ENCODE measurements at places on chromosomes 12 and 14.

GRCh38 chr12:39621670-39622069 lies 2.1 kb upstream of the ABCD2 start:
- DNase-seq: no peak

GRCh38 chr14:31561155-31561846 lies at the start of gene NUBPL:
NUBPL (plus strand) TSS chr14:31561404; CDS start chr14:31561440, 36 bp downstream.
- peak; percentile 95 for DNase-seq

GRCh38 chr12:107600581-107601144 lies 84.9 kb upstream of the PWP1 start:
- DNase-seq: no peak

DNA sequence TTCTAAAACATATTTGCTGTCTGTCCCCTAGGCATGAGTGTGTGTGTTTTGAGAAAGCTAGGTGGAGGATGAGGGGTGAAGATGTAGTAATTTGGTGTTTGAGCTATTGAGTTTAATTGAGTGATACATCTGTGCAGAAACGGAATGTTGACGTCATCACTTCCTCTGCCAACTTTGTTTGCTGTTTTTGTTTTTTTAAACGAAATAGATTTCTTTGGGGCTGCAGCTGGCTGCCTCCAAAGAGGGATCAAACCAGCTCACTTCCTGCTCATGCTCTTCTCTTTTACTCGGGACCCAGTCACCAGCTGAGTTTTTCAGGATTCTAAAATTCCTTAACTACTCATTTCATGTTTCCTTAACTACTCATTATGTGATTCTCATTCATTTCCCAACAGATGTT lies 19.5 kb upstream of the CRACR2A start:
- DNase-seq: no peak

- DNase-seq: no peak
Measured at GRCh38 chr12:49556391-49557186, 11.4 kb downstream of the MCRS1 start.

DNA sequence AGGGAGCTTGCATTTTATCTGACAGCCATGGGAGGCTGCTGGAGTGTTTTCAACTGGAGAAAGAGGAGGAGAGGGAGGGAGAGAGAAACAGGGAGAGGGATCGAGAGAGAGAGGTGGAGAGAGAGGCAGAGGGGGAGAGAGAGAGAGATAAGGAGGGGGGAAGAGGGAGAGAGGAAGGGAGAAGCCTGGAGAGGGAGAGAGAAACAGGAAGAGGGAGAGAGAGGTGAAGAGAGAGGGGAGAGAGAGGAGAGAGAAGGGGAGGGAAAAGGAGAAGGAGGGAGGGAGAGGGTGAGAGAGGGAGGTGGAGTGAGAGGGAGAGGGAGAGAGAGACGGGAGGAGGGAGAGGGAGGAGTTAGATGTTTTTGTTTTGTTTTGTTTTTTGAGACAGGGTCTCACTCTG lies 45.6 kb downstream of the DNAH10 start:
- DNase-seq: no peak

- DNase-seq: no peak
Measured at GRCh38 chr14:64423987-64424386, 35.8 kb downstream of the MTHFD1 start.

Data from NCI-H1092 treated with DMSO at 0.1 percent for 48 hours (cell line).